ENCODE measurements at places on chromosomes 1 and 21.

DNA sequence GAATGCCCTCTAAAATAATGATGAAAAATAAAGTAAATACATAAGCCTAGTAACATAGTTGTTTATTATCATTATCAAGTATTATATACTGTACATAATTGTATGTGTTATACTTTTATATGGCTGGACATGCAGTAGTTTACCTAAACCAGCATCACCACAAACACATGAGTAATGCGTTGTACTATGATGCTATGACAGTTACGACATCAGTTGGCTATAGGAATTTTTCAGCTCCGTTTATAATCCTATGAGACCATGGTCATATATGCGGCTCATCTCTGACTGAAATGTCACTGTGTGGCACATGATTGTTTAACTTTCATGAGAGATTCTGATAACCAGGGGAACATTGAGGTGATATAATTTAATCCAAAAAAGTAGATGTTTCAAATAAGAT lies 352.1 kb downstream of the ST6GALNAC3 start:
- no peak for DNase-seq

- DNase-seq, result no peak
Observed at GRCh38 chr1:22665752-22666151, 12.7 kb downstream of the C1QB start.

- DNase-seq, result no peak
Observed at GRCh38 chr21:35343046-35343819, 294.1 kb upstream of the RUNX1 start.

DNA sequence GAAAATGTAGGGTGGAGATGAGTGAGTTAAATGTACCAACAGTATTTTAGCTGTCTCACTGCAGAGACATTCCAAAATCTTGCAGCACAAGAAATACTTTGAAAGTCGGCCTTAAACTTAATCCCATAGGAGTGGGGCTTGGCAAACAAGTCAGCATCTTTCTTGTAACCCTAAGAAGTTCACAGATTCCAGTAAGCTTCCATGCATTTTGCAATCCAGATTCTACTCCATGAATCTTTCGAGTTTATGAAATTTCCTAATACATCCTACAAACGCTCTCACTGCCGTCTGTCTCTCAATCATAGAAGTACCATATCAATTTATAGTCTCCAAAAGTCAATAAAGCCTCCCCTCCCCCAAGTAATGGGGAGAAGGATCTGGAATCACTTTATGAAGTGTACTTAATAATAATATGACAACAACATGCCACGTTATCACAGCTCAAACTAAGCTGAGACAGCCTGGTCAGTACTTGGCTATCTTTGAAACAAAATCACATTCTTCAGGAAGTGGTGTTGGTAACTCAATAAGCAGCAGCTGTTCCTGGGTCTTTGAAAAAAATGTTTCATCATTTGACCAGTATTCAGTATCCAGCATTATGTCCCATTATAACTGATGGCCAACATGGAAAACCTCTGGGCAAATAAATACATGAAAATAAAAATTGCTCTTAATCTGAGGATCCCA lies 317.4 kb upstream of the RUNX1 start:
- DNase-seq, result no peak

- DNase-seq, result no peak
Observed at GRCh38 chr1:175824079-175824478, 80.7 kb upstream of the TNR start.

- no peak for DNase-seq
Observed at GRCh38 chr21:21057349-21058062, 59.3 kb downstream of the NCAM2 start.

DNA sequence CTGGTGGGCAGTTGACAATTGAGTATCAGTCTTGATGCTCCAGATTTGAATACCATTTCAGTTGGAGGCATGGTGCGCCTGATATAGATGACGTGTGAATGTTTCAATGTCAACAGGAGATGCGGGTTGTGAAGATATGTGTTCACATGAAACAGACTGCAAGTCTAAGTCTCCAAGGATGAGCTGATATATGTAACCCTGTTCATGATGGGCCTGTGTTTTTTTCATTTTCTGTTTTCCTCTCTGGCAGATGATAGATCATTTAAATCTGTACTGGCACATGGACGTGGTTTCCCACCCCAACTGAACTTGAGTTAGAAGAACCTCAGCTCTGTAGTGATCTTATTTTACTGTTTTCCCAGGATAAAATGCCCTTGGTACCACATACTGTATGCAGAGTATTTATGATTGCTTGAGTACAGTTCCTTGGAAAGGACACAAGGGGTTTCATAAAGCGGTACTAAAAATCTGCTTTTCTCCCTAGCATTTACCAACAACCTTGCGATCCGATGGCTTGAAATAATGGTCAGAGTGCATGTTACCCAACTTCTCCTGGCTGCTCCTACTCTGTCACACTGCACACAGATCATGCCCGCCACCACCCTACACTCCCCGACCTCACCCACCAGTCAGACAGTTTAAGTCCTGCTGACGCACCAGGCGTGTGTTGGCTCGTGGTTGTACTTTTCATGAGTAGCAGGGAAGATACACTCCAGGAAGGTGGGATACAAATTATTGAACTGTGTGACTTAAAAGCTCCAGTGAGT lies 131.1 kb downstream of the NFIA start:
- no peak for DNase-seq

DNA sequence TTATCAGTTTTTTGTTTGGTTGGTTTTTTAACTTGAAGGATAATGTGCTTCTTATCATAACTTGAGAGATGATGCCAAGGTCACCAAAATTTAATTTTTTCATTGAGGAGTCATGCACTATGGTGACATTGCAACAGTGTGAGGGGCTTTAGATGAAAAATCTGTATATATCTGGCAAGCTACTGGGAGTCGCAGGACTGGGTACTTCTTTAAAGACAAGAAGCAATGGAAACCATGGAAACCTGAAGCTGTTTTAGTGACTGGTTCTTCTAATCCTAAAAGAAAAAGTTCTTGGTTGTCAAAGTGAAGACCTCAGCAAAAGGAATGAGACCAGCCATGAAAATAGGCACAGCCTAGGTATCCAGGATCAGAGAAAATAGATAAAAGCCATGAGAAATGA lies 31.1 kb downstream of the ZC3H11B start:
- no peak for DNase-seq

DNA sequence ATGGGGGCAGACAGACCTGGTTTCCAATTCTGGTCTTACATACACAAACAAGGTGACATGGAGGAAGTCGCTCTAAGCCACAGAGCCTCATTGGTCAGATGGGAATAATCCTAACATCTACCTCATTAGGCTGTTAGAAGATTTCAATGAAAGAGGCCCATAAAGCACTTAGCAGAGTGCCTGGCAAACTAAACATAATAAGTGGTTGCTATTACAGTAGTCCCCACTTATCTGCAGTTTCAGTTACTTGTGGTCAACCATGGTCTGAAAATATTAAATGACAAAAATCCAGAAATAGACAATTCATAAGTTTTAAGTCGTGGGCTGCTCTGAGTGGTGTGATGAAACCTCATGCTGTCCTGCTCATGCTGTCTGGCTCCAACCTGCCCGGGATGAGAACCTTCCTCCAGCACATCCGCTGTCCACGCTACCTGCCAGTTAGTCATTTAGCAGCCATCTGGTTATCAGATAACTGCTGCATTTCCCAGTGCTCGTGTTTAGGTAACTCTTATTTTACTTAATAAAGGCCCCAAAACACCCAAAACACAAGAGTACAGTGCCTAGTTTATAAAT lies 112.3 kb downstream of the DDX20 start:
- DNase-seq, result no peak

- DNase-seq, result no peak
Observed at GRCh38 chr21:34557261-34557660, 45.3 kb upstream of the KCNE1 start.

- DNase-seq, result no peak
Observed at GRCh38 chr1:178464566-178464965, 32.2 kb downstream of the CLEC20A start.

DNA sequence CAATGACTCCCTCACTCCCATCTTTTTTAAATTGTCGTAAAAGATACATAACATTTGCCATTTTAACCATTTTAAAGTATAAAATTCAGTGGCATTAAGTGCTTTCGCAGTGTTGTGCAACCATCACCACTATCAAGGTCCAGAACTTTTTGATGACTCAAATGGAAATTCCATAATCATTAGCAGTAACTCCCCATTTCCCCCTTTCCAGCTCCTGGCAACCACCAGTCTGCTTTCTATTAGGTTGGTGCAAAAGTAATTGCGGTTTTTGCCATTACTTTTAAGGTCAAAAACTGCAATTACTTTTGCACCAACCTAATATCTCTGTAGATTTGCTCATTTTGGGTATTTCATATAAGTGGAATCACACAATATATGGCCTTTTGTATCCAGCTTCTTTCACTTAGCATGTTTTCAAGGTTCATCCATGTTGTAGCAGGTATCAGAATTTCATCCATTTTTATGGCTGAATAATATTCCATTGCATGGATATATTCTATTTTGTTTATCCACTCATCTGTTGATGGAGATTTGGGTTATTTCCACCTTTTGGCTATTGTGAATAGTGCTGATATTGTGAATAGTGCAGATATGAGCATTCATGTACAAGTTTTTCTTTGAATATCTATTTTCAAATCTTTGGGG lies 159.7 kb downstream of the HIVEP3 start:
- no peak for DNase-seq

DNA sequence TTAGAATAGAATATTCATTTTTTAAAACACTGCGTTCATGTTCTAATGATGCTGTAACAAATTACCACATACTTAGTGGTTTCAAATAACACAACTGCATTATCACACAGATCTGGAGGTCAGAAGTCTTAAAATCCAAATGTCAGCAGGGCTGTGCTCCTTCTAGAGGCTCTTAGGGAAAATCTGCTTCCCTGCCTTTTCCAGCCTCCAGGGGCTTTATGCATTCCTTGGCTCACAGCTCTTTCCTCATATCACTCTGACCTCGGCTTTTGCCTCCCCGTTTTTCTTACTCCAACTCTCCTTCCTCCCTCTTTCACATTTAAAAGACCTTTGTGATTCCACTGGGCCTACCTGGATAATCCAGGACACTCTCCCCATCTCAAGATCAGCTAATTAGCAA lies 18.6 kb upstream of the FMN2 start:
- no peak for DNase-seq

DNA sequence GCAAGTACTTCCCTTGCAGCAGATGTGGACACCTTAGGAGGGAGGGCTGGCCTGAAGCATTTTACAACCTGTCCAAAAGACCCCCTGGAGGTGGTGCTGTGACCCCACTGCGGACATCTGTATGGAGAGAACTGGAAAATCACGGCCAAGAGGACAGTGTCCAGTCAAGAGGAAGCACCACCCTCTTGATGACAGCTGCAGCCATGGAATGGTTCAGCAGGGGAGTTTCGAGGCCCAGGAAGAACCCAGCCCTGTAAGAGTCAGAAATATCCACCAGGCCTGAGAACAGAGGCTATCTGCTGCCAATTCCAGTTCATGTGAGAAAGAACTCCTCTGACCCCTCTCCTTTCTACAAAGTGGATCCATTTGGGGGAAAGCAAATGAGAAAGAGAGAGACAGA lies 126.8 kb downstream of the PLXNA2 start:
- DNase-seq, result no peak

GRCh38 chr1:156899956-156900718 lies 6.6 kb downstream of the PEAR1 start:
- no peak for DNase-seq

GRCh38 chr1:102852613-102853012 lies 255.7 kb downstream of the COL11A1 start:
- DNase-seq, result no peak

GRCh38 chr1:173423291-173423690 lies 53.8 kb upstream of the PRDX6 start:
- no peak for DNase-seq

DNA sequence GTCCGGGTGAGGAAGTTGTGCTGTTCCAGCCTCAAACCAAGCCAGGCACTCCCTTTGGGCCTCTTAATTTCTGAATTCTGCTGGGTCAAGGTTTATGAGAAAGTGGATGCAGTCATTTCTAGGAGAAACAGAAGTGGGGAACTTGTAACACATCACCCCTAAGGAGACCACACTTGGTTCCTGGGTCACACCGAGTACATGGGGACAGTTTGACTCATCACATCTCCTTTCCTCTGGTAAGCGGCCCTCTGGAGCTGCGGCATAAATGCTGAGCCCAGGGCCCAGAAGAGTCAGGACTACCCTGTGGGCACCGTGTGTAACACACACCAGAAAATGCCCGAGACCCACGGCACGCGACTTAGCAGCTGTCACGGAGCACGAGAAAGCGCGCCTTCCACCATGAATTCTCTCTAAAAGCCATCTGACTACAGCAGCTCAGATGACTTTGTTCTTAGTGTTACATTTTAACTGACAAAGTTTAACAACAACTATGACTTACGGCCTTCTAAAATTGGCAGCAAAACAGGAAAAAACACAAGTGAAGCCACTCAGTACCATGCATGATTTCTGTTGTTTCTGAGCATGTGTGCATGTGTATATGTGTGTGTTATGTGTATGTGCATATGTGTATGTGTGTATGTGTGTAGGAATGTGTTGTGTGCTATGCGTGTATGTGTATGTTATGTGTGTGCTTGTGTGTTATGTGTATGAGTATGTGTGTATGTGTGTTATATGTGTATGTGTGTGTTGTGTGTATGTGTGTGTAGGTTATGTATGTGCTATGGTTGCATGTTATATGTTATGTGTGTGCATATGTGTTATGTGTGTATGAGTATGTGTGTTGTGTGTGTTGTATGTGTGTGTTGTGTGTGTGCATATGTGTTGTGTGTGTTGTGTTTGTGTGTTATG lies 50.8 kb downstream of the TOMM20 start:
- DNase-seq, result no peak

DNA sequence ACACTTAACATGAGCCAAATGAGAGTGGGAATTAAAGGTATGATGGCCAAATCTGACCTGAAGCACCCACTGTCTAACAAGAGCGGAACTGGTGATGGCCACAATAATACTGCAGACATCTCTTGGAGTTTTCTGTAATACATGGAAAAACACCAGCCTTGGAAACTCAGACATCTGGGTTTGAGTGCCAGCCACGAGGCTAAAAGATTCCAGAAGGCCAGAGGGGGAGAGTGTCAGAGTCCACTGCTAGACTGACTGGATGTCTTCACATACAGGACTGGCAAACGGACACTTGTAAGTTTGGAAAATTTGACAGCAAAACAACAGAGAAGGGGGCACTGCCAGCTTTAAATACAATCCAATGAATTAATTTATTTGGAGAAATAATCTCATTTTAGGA lies 175.1 kb downstream of the ADSS2 start:
- no peak for DNase-seq

- no peak for DNase-seq
Observed at GRCh38 chr1:91124989-91125417, 103.2 kb upstream of the ZNF644 start.

- no peak for DNase-seq
Observed at GRCh38 chr1:203395751-203396150, 44.8 kb upstream of the FMOD start.

- no peak for DNase-seq
Observed at GRCh38 chr1:65704318-65704717, 88.4 kb upstream of the PDE4B start.

DNA sequence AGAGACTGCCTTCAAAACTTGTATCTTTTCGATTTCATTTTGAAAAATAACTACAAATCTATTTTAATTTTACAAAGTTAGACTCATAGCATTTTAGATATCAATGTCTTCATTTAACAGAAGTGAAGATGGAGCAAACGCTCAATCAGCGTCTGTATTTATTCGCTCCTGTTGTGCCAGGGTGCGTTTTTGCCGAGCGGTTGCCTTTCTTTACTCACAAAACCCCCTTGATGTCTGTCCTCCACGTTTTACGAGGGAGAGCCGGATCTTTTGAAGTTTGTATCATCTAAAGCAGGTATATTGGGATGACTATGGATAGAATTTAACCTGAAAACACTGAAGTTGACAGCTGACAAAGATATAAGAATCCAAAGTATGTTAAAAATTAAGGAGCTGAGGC lies 44.6 kb downstream of the MRPL39 start:
- no peak for DNase-seq

- DNase-seq, result no peak
Observed at GRCh38 chr21:27024971-27025370, 58.1 kb upstream of the ADAMTS5 start.
